H54 (cell line): ENCODE measurements at places on chromosomes 12 and 14.

DNA sequence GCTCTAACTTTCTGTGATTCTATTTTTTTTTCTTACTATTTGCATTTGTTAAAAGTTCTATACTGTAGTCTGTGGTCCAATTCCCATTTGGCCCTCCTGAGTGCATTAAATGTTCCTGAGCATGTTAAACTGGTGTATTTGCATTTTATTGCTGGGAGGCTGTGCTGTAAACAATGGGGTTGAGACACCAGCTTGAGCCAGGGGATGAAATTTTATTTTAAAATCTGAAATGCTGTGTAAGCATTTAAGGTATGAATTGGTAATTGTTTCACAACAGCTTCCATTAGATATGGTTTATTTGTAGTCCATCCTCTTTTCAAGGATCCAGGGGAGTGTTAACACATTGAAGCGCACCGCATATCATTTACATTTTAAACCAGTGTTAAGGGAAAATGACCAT, 89.9 kb upstream of the RFX4 start:
- DNase-seq = no peak

- no peak for DNase-seq
These were observed 79.7 kb downstream of the FUT8 start for GRCh38 chr14:65492266-65492665.

DNA sequence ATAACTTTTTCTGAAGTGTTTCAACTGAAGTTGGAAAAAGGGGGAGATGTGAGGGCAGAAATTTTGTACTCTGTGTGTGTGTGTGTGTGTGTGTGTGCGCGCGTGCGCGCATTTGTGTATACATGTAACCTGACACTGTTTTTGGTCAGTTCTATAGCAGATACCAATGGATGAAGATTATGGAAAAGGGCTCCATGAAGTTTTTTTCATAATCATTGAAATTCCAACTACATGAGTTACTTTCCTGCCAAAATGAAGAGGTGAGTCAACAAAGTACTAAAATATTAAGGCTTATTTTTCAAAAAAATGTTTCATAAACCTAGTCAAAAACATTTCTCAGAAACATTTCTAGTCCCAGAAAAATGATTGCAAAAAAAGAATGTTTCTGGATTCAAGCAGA, 25.7 kb upstream of the CERS5 start:
- DNase-seq = no peak

- DNase-seq = no peak
These were observed 7.6 kb upstream of the NR4A1 start for GRCh38 chr12:52043386-52044212.

GRCh38 chr14:26385310-26385709, 212.5 kb downstream of the NOVA1 start:
- DNase-seq = no peak

- peak; percentile 32 for DNase-seq
These were observed 68.4 kb downstream of the PPM1H start for GRCh38 chr12:62866451-62867082.

GRCh38 chr14:74324931-74325361, 22.2 kb upstream of the ABCD4 start:
- DNase-seq = peak; percentile 31

DNA sequence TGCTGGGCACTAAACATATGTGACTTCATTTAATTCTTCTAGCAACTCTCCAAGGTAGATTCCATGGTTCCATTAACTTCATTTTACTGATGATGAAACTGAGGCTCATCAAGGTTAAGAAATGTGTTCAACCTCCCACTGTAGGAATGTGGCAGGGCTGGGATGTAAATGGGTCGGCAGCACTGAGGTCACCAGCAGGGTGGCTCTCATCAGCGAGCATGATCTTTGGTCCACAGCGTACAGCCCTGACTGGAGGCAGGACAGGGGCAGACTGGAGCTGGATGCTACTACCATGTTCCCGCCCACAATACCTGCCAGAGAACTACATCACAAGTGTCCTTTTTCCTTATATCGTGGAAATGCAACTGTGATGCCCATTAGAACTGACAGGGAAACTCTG, 4.6 kb downstream of the APPL2 start:
- DNase-seq = no peak

- no peak for DNase-seq
These were observed 70.7 kb upstream of the TMEM263 start for GRCh38 chr12:106885026-106885425.

- no peak for DNase-seq
These were observed 398.4 kb downstream of the DAD1 start for GRCh38 chr14:22190411-22191191.

- no peak for DNase-seq
These were observed 9.6 kb upstream of the TMEM30B start for GRCh38 chr14:61290701-61291100.

DNA sequence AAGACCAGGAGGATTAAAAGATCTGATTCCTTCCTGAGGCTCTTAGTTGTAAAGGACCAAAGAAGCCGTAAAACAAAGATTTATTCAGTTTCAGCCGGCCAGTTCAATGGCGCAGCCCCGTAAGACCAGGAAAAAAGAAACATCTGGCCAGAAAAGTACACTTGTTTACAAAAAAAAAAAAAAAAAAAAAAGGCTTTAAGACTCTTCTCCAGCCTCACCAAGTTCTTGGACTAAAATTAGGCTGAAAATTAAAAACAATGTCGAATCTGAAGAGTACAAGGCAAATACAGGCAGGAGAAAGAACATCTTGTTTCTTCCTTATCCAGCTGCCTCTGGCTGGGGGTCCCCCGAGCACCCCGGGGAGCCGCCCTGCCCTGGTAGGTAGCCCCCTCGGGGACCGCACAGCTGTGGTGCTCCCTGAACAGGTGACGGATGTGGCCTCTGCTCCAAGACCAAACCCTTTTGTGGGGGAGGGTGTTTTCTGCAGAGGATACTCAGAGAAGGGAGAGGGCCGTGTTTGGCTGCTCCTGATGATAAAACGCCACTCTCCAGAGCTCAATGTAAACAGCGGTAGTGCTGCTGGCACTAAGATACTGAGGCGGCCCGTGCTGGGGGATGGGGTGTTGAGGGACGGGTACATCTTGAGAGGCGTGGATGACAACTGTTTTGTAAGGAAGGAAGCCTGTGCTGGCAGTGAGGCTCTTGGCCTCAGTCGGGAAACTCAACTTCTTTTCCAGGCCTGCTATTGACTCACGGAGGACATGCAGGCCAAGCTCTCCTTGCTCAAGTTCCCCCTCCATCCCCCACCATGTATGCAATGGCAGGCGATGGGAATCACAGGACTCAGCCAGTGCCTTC, 201.0 kb upstream of the DIO3 start:
- DNase-seq = no peak

- no peak for DNase-seq
These were observed 5.9 kb downstream of the DDX55 start for GRCh38 chr12:123607756-123608155.

DNA sequence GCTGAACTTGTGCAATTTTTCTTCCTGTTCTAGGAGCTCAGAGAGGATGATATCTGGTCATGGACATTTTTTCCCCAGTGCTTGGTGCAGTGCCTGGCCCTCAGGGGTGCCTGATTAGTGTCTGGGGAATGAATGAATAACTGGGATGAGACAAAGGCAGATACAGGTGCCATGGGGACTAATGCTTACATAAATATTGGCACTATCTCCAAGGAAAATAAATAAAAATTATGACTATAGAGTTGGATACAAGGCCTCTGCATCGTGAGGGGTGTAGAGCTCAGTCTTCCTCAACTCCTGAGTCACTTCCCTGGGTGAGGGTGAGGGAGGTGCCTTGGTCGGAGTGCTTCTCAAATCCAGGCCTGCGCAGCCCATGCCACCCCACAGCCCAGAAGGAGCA, 188.6 kb downstream of the KCNA5 start:
- no peak for DNase-seq

DNA sequence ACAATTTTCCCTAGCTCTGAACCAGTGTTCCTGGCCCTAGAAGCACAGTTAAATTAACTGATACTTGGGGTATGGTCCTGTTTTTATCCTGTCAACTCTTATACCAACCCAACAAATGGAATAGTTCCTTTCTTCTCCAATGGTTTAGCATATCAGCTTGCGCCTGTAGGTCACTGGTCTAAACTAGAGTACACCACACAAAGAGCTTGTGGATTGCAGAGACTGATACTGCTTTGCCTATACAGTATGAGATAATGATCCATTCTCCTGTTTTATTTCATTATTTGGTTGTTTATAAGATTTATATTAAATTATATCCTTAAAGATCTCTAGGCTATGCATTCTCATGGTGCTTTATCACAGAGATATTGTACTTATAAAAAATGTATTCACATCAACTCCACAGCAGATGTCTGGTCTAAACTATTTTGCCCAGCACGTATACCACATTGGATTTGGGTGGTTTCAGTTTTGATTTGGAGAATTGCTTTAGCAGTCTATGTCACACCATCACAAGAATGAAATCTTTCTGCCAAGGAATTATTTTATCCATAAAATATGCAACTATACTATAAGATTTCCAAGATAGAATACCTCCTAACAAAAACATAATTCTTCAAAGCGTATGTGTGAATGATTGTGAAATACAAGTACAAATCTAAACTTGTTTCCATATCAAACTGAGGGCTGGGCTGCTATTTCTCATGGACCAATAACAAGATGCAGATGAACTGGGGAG, 142.1 kb downstream of the SLC16A7 start:
- no peak for DNase-seq

DNA sequence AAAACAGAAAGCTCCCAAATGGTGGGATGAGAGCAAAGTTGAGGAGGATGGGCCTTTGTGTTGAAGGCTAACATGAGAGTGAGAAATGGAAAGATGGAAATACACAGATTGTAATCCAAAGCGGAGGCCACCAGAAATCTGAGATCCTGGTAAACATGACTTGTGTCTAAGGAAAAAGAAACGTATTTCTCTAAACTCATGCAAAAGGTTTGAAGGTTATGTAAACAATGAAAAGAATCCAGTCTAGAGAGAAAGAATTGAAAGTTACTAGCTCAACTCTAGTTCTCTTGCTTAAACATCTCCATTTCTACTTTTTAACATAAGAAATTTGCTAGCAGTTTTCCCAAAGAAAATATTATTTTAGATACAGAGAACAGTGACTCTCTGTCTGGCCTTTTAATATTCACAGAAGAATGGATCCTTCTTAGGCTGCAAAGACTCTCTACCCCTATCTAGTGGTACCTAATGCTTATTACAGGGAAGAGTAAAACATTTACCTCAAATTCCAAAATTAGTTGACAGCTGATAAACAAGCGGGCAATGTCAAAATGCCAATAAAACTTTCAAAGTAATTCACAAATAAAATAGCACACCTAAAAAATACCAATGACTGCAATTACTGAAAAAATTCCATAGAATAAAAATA, 75.8 kb upstream of the SOX5 start:
- no peak for DNase-seq

DNA sequence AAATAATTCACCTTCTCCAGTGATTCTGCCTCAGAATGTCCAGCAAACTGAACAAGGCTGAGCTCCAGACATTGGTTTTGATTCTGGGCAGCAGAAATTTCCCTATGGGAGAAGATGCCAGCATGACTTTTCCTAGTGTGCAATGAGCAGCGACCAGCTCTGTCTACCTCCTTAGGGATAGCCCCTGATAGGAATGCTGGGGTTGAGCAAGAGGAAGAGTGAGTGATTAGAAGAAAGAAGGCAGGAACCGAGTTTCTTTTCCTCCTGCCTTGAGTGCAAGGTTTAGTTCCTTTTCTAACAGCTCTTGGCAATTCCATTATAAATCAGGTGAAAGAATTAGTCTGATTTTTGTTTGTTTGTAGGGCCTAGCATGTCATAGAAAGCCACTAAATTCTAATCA, 379.0 kb downstream of the DAD1 start:
- no peak for DNase-seq

- peak; percentile 79 for DNase-seq
These were observed 145.3 kb downstream of the CACNA1C start for GRCh38 chr12:2198005-2198501.

- DNase-seq = no peak
These were observed 81.3 kb downstream of the MED13L start for GRCh38 chr12:116196226-116196625.

DNA sequence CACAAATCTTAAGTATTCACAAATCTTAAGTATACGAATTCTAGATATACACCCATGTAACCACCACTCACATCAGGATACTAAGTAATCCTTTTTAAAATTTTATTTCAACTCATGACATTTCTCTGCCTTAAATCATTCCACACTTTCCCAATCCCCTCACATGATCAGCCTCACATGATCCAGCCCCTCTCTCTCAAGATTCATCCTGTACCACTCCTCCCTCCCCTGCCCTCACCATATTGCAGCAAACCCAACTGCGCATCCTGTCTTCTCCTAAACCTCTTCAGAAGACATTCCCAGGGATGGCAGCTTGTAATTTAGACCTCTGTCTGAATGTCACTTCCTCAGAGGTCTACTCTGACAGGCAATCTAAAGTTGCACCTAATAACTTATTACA, 1.7 kb upstream of the EIF4B start:
- DNase-seq = no peak

DNA sequence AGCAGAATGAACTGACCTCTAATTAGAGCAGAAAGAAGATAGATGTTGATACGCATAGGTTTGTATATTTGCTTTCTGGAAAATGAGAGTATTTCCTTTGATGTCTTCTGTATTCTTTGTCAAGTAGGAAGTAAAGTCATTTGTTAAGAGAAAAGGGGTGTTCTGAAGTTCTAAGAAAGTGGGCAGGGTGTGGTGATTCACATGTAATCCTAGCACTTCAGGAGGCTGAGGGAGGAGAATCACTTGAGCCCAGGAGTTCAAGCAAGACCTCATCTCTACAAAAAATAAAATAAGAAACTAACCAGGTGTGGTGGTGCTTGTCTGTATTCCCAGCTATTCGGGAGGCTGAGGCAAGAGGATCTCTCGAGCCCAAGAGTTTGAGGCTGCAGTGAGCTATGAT, 2.8 kb downstream of the RHNO1 start:
- DNase-seq = no peak

DNA sequence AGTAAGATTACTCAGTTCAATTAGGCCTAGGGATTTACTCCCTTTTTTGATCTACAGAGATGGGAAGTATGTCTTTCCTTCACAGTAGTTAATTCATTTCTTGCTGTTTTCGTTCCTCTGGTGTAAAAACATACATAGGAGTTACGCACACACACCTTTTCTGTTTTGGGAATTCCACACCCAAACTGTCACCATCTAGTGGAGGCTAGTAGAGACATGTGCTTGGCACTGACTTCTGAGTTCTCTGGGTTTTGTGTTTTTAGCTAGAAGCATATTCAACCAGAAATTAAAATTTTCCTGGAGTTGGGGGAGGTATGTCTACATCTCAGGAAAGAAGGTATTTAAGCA, 1.4 kb downstream of the SUSD6 start:
- no peak for DNase-seq

DNA sequence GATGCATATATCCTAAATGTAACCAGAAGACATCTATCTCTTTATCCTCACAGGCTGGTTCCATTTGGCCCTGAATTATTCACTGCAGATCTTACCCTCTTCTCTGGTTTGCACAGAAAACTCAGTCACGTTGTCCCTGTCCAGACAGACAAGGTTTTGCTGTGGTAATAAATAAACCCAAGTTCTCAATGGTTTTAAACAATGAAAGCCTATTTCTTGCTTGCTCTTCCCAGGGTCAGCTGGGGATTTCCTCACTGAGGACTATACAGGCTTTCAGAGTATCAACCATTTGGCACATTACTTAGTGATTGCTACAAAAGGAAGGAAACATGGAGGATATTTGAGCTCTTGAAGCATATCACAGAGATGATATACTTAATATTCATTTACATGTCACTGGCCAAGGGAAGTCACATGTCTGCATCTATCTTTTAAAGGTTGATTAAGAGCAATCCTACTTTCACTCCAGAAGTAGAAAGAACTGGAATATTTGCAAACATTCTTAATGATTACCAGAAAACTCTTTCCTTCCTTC, 24.4 kb upstream of the E2F7 start:
- DNase-seq = no peak

- DNase-seq = no peak
These were observed 319.3 kb upstream of the SOX5 start for GRCh38 chr12:24268663-24269186.
